Stimulated activated CD8-positive, alpha-beta memory T cell treated with anti-CD3 and anti-CD28 coated beads, Interleukin-15, amount 100 ng/mL, for 24 hours (primary cell): ENCODE measurements at places on chromosomes 2 and 18.

- no peak for DNase-seq
Observed at GRCh38 chr2:33383855-33384598, 92.4 kb upstream of the RASGRP3 start.

GRCh38 chr2:8714971-8715370 is 33.1 kb downstream of the ID2 start:
- DNase-seq = no peak

GRCh38 chr2:237754626-237755248 is 43.8 kb upstream of the RBM44 start:
- DNase-seq = no peak

DNA sequence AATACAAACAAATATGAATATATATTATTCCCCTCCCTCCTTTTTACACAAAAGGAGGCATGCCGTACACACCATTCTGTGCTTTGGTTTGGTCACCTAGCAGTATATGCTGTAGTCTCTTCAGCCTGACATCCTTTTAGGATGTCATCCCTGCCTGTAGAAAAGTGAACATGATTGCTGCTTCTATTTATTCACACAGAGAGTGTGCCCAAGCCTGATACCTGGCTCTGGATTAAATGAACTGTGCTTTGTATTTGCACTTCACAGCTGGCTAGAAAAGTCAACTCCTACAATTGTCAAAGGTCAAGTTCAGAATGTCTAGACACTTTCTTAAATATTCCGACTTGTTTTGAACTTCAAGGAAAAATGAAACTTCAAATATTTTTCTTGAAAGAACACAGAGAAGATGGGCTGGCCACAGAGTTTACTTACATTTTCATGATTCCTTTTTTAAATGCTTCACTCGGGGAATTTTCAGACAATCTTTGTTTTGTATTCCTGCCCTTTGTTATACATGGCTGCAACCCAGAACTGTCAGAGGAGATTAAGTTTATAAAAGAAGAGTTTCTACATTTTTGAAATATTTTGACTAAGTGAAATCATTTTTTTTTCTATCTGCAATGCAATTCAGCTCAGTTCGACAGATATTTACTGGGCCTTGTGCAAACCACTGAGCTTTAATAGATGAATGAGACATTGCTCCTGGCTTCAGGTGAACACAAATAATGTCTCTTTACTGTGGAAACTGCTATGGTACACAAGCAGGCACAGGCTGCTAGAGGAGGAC is 33.5 kb downstream of the DAPL1 start:
- DNase-seq = no peak

GRCh38 chr2:68993660-68994059 is 19.2 kb downstream of the GKN1 start:
- no peak for DNase-seq

DNA sequence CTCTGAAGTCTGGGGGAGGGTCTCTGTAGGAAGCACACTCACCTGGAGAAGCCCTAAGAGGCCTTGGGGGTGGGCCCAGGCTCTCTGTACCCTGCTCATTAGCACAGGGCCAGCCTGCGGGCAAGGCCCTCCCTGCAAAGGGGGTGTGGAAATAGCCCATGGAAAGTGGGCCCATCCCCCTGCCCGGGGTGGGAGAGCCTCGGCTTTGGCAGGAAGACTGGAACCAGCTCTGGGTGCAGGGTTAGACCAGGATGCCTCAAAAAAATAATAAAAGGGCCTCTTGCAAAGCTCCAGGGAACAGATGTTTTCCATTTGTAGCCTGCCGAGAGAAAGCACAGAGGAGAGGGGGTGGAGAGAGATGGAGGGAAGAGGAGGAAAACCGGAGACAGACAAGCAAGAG is 98.7 kb downstream of the STPG4 start:
- DNase-seq = no peak

GRCh38 chr2:235472443-235472842 is 21.4 kb upstream of the AGAP1 start:
- no peak for DNase-seq

GRCh38 chr2:196018037-196018436 is 50.6 kb downstream of the DNAH7 start:
- DNase-seq = no peak

GRCh38 chr2:205807229-205807628 is 124.9 kb downstream of the NRP2 start:
- DNase-seq = no peak

- no peak for DNase-seq
Observed at GRCh38 chr2:20156836-20157192, 68.1 kb downstream of the SDC1 start.

GRCh38 chr2:110772383-110772755 is 40.0 kb downstream of the ACOXL start:
- DNase-seq = no peak
